Activated CD4-positive, alpha-beta T cell treated with anti-CD3 and anti-CD28 coated beads, Interleukin-2, amount 50 U/mL, for 4 hours (primary cell): ENCODE measurements at places on chromosomes 12 and 14.

GRCh38 chr12:53212931-53213330 is 5.9 kb upstream of the ITGB7 start:
- DNase-seq: no peak

DNA sequence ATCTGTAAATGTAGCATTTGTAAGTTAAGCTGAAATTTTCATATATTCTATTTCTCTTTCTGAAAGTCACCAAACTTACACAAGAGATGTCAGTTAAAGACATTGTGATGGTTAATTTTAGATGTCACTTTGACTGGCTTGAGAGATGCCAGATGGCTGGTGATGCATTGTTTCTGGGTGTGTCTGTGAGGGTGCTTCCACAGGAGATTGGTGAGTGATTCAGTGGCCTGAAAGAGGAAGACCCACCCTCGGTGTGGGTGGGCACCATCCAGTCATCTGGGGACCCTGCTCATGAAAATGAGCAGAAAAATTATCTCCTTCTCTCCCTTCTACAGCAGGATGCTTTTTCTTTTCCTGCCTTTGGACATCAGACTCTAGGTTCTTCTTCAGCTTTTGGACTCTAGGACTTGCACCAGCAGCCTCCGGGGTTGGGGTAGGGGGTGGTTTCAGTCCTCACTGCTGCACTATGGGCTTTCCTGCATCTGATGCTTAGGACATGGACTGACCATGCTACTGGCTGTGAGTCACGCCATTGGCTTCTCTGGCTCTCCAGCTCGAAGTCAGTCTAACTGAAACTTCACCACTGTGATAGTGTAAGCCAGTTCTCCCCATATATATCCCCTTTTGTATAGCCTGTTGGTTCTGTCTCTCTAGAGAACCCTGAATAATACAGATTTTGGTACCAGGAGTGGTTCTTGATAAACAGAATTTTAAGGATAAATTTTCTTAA is 20.9 kb downstream of the PDE6H start:
- DNase-seq: peak; percentile 6

DNA sequence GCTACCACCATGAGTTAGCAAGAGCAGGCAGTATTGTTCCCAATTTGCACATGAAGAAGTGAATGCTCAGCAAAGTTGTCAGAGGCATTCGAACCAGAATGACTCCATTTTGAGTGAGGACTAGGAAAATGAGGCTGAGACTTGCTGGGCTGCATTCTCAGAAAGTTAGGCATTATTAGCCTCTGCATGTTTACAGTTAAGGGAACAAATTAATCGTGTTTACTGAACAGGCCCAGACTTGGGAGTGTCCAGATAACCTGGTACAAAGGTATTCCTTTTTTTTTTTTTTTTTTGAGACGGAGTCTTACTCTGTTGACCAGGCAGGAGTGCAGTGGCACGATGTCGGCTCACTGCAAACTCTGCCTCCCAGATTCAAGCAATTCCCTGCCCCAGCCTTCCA is 22.5 kb upstream of the VWF start:
- no peak for DNase-seq

GRCh38 chr14:21804981-21805380 is 131.4 kb upstream of the OR4E1 start:
- DNase-seq: no peak

- no peak for DNase-seq
Observed at GRCh38 chr12:88945051-88945732, 364.9 kb upstream of the KITLG start.

- DNase-seq: no peak
Observed at GRCh38 chr12:62129291-62129690, 130.9 kb upstream of the USP15 start.

- DNase-seq: no peak
Observed at GRCh38 chr12:132848521-132848920, 19.9 kb upstream of the GOLGA3 start.

- no peak for DNase-seq
Observed at GRCh38 chr12:105696-106095, 39.1 kb downstream of the IQSEC3 start.

DNA sequence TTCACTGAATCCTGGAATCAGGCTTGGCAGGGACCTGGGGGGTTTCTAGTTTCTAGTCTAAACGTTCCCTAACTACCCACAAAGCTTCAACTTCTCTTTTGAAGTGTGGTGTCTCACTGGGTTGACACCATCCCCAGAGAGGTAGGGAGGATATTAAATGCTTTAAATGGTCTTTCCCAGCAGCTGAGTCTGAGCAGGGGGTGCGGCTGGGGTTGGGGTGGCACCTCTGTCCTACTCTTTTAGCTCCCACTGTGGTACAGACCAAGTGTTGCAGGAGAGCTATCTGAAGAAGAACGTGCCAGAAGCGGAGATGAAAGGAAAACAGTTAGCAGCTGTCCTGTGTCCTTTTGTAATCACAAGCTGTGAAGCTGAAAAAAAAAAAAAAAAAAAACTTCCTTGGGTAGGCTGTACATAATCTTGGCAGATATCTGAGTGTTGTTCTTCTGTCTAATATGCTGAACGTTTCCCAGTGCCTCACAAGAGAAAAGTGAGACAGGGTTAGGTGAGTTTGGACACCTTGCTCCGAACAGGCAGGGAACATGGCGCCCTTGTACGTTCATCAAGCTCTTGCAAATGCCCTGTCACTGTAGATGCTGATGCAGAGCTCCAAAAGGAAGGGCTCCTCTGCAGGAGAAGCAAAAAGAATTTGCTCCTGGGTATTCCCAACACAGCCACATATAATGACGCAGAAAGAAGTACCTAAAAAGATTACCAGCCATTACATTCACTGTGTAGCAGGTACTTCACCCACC is 447.2 kb downstream of the APAF1 start:
- DNase-seq: no peak

GRCh38 chr12:6753772-6754356 is 923 bp upstream of the MLF2 start:
- DNase-seq: no peak

DNA sequence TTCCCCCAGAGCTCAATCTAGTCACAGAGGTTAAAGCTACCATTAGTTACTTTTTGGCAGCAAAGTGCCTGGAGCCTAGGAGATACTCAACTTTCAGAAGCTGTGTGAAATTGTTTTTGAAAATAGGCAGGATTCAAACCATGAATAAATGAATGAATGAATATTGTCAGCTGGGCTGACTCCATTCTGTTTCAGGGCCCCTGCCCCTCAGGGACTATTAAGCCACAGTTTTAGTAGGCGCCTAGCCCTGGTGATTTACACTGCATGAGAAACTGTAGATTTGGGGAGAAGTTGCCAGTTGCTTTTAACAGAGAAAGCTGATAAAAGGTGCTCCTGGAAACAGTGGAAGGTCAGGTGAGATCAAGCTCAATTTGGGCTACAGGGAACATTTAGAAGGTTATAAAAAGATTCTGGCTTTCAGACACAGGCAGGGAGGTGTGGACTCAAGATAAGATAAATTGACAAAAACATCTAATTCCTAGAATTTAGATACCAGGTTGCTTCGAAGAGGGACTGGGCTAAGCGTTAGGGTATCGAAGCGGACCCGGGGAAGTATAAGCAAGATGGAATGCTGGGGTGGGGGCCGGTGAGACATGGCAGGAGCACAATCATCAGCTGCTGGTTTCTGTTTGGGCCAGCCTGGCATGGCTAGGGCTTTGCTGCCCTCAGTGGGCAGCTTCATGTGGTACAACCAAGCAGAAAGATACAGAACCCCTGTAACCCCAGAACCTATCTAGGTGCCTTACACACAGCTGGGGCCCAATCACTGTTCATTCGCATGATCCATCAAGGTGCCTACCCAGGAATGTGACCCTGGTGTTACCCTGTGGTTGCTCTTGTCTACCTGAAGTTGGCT is 14.9 kb upstream of the CELA1 start:
- DNase-seq: no peak

DNA sequence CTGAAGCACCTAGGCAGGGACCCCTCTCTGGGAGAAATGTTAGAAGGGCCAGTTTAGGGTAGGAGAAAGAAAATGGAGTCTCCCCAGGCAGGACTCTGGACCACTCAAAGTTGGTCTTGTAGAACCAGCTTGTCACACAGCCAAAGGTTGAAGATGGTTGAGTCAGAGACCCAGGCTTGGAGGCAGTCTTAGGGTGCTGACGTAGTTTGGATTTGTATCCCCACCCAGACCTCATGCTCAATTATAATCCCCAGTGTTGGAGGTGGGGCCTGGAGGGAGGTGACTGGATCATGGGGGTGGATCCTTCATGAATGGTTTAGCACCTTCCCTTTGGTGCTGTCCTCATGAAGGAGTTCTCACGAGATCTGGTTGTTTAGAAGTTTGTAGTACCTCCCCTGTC is 121.2 kb downstream of the CRACR2A start:
- DNase-seq: no peak

- no peak for DNase-seq
Observed at GRCh38 chr12:95185072-95185471, 32.2 kb downstream of the FGD6 start.

DNA sequence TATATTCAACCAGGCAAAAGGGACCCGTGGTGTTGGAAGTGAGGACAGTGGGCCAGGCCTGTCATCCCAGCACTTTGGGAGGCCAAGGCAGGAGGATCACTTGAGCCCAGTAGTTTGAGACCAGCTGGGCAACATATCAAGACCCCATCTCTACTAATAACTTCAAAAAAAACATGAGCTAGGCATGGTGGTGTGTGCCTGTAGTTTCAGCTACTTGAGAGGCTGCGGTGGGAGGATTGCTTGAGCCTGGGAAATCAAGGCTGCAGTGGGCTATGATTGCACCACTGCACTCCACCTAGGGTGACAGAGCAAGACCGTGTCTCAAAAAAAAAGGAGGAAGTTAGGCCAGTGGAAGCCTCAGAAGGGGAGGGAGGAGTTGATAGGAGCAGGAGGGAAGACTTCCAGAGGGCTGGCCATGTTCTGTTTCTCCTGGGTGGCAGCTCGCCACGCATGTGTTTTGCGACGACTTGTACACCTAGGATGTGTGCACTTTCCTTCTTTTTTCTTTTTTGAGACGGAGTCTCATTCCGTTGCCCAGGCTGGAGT is 10.1 kb downstream of the SLC25A29 start:
- no peak for DNase-seq

GRCh38 chr12:59649203-59649602 is 53.4 kb downstream of the SLC16A7 start:
- no peak for DNase-seq

- DNase-seq: no peak
Observed at GRCh38 chr12:69007855-69008351, 74.9 kb upstream of the CPM start.

DNA sequence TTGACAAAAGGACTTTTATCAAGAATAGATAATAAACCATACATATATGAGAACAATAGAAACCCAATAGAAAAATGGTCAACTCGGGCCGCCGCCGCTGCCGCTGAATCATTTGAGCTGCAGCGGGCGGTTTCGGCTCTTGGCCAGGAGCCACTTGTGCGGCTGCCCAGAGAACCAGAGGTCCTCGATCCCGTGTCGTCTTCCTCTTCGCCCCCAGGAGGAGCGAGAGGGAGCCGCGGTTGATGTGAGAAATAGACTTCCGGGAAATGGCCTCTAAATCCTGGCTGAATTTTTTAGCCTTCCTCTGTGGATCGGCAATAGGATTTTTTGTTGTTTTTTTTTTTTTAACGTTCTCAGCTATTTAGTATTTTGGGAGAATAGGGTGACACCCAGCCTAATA is 44.8 kb downstream of the CPSF6 start:
- no peak for DNase-seq

- DNase-seq: no peak
Observed at GRCh38 chr12:113461666-113462065, 10.0 kb downstream of the LHX5 start.

GRCh38 chr12:123444092-123445026 is 7.9 kb upstream of the RILPL2 start:
- DNase-seq: no peak

GRCh38 chr12:31057671-31058070 is 16.0 kb upstream of the DDX11 start:
- no peak for DNase-seq

GRCh38 chr14:95468448-95469133 is 47.9 kb downstream of the SYNE3 start:
- DNase-seq: no peak

DNA sequence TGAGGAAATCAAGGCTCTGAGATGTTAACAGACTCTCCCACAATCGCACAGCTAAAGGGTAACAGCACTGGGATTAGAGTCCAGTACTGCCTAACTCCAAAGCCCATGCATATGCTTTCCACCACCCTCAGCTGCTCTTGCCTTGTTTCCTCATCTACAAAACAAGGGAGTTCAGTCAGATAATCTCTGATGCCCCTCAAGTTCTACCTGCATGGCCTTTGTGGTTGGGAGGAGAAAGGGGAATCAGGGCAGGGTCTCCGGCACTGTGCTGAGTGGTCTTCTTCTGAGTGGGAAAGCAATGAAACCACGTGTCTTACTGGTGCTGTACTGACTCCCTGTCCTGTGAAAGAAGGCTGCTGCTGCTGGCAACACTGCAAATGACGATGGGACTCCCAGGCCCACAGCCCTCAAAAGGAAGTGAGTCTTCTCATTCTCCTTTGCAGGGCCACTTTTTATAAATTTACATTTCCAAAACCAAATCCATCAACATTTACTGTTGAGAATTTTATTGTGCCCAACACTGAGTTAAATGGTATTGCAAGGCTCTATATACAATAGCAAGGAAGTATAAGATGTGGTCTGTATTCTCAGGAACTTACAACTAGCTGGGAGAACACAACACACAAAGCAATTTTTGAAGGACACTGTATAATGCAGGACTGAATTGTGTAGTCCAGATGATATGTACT is 19.7 kb upstream of the DUSP16 start:
- DNase-seq: no peak

GRCh38 chr12:21340403-21340802 is 5.7 kb upstream of the SLCO1A2 start:
- no peak for DNase-seq

DNA sequence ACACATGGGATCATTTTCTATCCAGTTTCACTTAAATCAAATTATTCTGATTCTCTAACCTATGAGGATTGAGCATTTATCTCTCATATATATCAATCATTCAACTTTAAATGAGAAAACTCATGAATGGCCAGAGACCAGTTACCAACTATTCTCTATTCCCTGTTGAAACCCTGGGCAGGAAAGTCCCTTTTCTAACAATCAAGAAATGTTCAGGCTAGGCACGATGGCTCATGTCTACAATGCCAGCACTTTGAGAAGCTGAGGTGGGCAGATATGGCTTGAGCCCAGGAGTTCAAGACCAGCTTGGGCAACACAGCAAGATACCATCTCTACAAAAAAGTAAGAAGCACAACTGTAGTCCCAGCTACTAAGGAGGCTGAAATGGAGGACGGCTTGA is 18.0 kb downstream of the FMNL3 start:
- DNase-seq: no peak

GRCh38 chr12:13126494-13126893 is 23.0 kb upstream of the GSG1 start:
- no peak for DNase-seq

GRCh38 chr14:51979088-51979709 is 10.1 kb upstream of the RTRAF start:
- peak; percentile 86 for DNase-seq

GRCh38 chr12:127819056-127819455 is 447.9 kb upstream of the TMEM132C start:
- no peak for DNase-seq
